Activated T-cell treated with anti-CD3 and anti-CD28 coated beads, Interleukin-2, amount 50 U/mL, for 48 hours (primary cell): ENCODE measurements at places on chromosomes 12 and 14.

- no peak for DNase-seq
Observed at GRCh38 chr12:26936559-26937442, 980 bp downstream of the INTS13 start.

- no peak for DNase-seq
Observed at GRCh38 chr14:55454264-55455002, 14.0 kb upstream of the TBPL2 start.

- no peak for DNase-seq
Observed at GRCh38 chr12:106759526-106760183, 14.8 kb upstream of the RIC8B start.

- no peak for DNase-seq
Observed at GRCh38 chr12:94864987-94865386, 138.5 kb downstream of the NDUFA12 start.

- no peak for DNase-seq
Observed at GRCh38 chr14:97329701-97330100, 532.5 kb downstream of the VRK1 start.
